H4 (cell line): ENCODE measurements at places on chromosomes 3 and 15. TPM values are rescaled to one million over a fixed set of nuclear protein-coding genes. Genes with fewer than 3 reads are reported as not detected.
A peak's percentile ranks its signal among the peaks of the same experiment; 100 is the strongest.

Gene NGRN
- total RNA-seq = 66.1 and 74.5 TPM in 2 replicates

Gene GOLGA8J
- total RNA-seq = not detected in 2 replicates

- DNase-seq = peak; percentile 5
Measured at GRCh38 chr3:128620268-128620691, 30.3 kb downstream of the RPN1 start.

- DNase-seq = no peak
Measured at GRCh38 chr3:135897715-135898114, 67.8 kb upstream of the PPP2R3A start.

DNA sequence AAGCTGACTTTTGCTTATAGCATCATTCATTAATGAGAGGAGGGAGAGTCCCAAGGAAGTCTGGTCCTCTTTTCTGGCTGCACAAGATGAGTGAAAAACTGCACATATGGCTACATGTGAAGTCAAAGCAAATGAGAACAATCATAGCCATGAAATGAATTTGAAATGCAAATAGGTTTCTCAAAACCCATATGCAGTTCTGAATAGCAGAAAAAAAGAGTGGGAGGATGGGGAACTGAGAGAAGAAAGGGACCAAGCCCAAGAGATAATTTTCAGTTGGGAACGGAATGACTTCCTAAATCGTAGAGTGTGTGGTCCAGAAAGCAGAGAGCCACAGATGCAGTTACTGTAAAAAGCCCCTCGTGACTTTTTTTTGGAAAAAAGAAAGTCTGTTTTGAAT, 66.3 kb downstream of the GTPBP8 start:
- no peak for DNase-seq

DNA sequence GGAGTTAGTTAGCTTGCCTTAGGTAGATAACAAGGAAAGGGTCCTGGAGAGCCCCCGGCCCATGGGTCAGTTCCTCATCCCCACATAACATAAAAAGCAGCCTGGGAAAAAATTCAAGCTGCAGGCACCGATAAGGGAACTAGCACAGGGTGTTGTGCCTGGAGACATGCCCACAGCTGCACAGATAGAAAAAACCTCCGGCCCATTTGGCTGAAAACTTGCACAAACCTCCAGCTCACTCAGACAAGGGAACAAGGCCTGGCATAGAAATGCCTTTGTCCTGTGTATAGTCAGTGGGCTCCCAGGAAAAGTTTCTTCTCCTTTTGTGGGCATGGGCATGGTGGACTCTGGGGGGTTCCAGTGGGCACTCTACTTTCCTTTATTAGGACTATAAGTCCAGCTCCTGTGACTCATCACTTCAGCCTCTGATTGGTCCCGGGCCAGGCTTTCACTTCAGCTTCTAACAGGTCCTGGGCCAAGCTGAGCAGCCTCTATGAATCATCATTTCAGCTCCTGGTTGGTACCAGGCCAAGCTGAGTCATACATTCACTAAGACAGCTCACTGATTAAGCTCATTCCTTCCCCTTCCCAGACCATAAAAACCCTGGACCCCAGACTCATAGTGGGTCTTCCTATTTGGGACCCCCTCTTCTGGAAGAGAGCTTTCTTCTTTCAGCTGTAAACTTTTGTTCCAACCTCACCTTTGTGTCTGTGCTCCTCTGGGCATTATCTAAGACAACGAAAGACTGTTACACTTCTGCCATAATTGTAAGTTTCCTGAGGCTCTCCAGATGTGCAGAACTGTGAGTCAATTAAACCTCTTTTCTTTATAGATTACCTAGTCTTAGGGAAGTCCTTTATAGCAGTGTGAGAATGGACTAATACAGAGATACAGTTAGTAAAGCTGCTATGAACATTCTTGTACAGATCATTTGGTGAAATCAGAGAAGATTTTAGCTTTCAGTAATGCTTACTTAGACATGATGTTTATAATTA, 348.0 kb upstream of the DPPA4 start:
- peak; percentile 96 for DNase-seq

DNA sequence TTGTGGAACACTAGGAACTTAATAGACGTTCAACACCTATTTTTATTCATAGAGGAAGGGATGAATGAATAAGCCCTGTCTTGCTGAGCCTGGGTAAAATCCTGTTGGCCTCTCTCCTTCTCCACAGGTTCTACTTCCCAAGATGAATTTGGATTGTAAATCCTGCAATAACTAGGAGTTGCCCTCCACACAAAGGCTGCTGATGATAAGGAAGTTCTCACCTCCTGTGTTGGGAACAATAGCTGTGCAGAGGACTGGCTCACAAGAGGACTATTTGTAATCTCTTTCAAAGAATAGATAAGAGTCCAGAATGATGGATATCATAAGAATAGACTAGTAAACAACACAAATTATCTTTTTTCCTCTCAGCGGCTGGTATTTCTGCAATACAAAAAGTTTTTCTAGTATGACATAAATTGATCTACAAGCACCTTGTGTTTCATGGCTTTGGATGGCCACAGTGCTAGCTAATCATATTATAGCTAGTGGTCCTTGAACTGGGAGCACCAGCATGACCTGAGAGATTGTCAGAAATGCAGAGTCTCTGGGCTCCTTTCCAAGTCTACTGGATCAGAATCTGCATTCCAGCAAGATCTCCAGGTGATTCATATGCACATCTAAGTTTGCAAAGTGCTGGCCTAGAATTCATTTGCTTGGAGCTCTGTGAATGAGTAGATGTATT, 28.1 kb upstream of the COL6A6 start:
- DNase-seq = no peak

- DNase-seq = no peak
Measured at GRCh38 chr3:105431200-105431599, 64.5 kb downstream of the ALCAM start.

DNA sequence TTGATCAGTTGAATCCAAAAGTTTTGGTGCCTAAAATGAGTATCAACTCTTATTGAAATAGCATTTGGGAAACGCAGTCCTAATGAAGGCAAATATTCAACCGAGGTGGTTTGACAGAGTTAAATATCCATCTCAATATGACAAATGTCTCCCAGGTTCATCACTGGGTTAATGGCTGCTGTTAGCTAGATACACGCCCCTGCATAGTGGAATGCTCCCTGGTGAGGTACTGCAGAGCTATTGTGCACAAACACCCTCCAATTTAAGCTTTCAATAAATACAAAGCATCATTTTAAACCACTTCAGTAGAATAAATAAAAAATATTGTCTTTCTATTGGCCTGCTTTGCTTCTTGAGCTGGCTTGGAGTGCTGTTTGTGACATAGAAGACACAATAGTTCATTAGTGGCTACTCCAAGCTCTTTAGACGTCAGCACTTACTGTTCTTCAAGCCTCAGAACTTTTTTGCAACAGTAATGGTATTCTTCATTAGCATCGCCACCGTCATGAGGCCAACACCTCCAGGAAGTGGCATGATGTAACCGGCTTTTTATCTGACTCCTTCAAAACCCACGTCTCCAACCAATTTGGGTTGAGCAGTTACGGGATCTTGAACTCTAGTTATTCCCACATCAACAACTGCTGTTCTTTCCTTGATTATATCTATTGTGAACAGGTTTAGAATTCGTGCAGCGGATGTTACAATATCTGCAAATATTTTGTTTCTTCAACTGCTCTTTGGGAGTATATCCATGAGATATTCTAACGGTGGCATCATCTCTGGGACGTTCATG, 1159.6 kb upstream of the EPHA6 start:
- DNase-seq = peak; percentile 26

DNA sequence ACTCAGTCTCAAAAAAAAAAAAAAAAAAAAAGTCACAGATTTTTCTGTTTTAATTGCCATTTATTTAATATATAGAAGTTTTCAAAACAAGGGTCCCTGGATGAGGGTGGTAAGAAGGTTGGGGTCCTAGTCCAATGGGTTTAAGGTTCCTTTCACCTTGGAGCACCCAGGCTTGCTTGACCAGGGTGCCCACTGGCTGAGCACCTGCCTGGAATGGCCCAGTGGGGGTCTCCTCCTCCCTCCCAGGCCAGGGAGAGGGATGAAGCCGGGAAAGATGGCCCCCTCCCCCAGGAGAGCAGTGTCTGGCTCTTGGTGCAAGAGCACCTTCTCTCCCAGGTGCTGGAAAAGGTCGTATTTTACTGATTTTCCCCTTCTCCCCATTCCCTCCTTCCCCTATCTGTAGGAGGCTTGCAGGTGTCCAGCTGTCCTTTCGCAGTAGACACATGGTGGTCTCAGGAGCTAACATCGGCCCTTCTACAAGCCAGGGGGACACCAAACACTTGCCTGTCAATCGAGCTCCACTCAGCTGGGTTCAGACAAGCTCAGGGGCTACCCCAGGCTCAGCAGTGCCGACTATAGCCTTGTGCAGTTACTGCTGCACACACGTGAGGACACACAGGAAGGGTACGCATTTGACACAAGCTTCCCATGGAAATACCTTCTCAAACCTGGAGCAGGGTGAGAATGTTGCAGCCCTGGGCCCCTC, 112.3 kb upstream of the KLF13 start:
- DNase-seq = peak; percentile 1

DNA sequence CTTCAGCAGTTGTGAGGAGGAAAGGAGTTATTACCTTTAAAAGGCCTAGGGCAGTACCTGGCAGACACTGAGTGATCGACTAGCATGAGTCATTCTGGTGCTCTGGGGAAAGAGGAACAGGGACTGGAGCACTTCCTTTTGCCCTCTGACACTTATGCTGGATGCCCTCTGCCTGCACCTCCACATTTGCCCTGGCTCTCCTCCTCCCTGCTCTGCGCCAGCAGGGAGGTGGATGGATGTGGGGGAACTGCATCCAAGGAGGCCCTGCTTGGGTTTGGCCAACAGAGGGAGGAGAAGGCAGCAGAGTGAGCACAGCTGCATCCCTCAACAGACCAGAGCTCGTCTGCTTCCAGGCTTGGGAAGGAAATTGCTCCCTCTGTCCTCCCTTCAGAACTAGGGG, 75.0 kb downstream of the SEMA5B start:
- no peak for DNase-seq

GRCh38 chr3:23002836-23003732, 200.0 kb upstream of the UBE2E2 start:
- DNase-seq = no peak

DNA sequence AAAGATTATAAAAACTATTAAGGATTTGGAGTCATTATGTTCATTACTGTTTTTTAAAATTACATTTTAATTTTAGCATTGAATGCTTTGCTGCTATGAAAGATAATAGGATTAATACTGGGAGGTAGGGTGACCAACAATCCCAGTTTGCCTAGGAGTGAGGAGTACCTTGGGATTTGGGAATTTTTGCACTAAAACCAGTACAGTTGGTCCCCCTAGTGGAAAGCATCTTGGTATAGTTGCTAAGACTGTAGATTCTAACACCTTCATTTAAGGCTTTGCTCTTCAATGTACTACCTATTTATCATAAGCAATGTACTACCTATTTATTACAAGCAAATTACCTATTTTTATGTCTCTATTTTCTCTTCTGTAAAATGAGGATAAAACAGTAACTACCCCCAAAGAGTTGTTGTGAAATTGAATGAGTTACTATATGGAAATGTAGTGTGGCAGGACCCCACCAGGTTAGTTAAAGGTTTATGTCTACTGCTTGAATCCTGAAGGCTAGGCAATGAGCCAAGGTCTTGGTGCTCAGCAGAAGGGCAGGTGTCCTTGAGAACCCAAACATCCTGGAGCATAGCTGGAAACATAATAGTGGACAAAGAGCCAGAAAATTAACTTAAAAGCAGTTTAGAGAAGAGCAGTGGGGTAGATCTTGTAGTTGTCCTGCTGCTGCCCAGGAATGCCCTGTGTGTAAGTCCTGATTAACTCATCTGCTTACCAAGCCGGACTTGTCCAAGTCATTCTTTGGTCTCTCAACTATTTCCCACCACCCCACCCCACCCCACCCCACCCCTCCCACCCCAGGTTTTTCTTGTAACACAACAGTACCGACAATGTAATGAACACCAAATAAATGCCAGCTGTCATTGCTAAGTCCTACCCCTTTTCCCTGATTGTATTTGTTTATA, 49.2 kb upstream of the NMD3 start:
- no peak for DNase-seq
